Lower leg skin (tissue), 4 donors: ENCODE measurements at places on chromosomes 4 and X. TPM values are rescaled to one million over a fixed set of nuclear protein-coding genes. Genes with fewer than 3 reads are reported as not detected.
A peak's percentile ranks its signal among the peaks of the same experiment; 100 is the strongest.

DNA sequence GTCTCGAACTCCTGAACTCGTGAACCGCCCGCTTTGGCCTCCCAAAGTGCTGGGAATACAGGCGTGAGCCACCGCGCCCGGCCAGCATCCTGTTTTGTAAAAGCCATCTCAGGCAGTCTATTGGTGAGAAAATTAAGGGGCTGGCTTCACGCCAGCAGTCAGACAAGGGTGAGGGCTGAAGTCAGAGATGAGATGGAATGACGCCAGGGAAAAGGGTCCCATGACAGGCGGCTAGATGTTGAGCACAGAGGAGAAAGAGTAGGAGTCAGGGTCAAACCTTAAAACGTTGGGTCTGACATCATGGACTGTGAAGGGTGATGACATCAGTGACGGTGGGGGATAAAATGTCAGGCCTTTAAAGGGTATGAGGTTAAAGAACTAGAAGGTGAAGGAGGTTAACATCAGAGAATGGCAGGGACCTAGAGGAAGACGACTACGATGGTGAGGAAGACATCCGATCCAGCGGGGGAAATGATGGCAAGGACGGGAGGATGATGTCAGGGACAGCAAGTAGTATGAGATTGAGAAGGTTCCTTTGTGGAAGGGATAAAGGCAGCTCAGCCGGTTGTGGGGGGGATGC is 504 bp upstream of the RBM3 start:
- peak; percentile 58 for DNase-seq

GRCh38 chr4:30818541-30818940 is 98.4 kb downstream of the PCDH7 start:
- DNase-seq, result no peak

DNA sequence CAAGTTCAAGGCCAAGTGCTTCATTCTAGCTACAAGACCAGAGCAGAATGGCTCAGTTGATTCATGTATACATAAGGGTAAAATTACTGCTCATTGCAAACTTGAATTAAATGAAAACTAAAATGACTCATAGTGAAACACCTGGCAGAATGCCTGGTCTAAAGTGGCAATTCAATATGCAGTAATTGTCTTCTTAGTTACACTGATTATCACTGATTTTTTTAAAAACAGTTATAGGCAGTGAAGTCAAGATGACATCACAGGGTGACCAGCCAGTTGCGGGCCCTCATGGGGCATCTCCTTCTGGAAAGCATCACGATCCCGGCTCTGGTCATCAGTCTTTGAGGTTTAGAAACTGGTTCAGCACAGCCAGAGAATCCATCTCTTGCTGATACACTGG is 154.2 kb downstream of the RAB28 start:
- no peak for DNase-seq

DNA sequence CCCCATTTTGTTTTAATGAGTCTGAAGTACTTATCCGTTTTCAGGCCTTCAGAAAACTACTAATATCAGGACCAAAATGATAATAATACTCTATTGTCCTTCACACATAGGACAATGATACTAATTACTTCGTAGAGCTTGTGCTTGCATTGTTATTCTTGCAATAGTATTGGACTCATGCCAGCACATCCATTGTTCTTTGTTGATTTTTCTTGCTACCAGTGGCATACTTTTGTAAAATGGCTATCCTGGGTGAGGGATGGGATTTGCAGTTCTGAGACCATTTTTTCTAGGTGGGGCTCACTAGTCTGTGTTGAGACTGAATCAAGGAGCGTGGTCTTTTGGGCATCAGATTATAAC is 195.3 kb downstream of the MAML3 start:
- no peak for DNase-seq

The GC gene
- total RNA-seq, result not detected

GRCh38 chrX:6981718-6982406 is 165.7 kb upstream of the STS start:
- DNase-seq, result no peak

The MANBA gene
- total RNA-seq, result 11.9 TPM
